Activated T-helper 17 cell treated with anti-CD3 and anti-CD28 coated beads, Interleukin-2, amount 50 U/mL, for 72 hours (primary cell): ENCODE measurements at places on chromosomes 7 and 10. TPM values are rescaled to one million over a fixed set of nuclear protein-coding genes. Genes with fewer than 3 reads are reported as not detected.

GRCh38 chr7:44797329-44798258, 1.1 kb downstream of the PPIA start:
- peak; percentile 57 for ATAC-seq

The GRID2IP gene
- 0.26 TPM for total RNA-seq

DNA sequence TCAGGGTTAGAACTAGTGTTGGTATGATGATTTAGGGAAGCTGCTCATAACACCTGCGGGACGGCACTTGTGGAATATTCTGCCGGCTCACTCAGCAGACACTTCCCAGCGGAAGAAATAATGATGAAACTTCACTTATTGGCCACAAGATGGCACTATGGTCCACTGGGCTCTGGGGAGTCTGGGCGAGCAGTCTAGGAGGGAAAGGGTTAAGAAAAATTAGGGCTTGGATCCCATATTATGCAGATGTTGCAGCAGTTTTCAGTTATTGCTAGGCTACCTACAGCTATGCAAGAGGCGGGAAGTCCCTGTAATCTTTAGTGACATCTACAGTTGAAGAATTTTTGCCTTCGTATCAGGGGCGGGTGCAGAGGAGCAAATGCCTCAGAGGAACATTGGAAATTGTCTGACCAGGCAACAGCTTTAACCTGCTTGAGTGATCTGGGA, 238.7 kb upstream of the PRSS58 start:
- peak; percentile 49 for ATAC-seq

DNA sequence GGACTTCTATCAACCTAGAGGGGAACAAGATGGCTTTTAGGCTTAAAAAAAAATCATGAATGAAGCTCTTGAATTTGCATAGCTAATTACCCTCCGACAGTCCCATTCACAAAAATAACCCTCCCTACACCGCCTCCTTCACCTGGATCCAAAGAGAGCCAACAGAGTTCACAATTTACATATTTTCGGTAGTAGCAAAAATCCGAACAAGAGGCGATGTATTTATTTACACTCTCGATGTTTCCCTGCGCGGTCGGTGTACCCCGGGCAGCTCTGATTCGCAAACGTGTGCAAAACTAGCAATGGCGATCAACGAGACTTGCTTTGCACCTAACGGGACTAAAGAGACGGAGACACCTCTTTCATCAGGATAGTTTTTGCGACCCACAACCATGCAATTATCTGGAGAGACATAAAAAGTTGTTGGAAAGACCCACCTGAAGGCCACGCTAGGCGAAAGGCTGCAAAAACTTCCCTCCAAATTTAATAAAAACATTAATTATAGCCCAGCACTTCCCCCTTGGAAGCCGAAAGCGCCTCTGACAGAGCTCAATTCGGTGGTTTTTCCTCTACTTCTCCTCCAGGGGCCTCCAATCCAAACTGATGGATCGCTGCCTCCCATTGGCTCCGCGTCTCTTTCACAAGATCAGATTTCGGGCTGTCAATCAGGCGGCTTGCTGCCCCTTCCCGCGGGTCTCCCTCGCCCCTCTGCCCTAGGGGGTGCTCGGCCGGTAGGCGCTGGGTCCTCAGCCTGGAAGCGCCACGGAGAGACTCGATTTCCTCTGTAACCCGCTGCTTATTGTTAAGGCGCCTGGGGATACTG, at the start of gene ETV1:
Gene ETV1 (minus strand): TSS at position 541 of the 823 bp plus-strand sequence. CDS start 614 bp downstream, outside the sequence.
- ATAC-seq, result no peak

DNA sequence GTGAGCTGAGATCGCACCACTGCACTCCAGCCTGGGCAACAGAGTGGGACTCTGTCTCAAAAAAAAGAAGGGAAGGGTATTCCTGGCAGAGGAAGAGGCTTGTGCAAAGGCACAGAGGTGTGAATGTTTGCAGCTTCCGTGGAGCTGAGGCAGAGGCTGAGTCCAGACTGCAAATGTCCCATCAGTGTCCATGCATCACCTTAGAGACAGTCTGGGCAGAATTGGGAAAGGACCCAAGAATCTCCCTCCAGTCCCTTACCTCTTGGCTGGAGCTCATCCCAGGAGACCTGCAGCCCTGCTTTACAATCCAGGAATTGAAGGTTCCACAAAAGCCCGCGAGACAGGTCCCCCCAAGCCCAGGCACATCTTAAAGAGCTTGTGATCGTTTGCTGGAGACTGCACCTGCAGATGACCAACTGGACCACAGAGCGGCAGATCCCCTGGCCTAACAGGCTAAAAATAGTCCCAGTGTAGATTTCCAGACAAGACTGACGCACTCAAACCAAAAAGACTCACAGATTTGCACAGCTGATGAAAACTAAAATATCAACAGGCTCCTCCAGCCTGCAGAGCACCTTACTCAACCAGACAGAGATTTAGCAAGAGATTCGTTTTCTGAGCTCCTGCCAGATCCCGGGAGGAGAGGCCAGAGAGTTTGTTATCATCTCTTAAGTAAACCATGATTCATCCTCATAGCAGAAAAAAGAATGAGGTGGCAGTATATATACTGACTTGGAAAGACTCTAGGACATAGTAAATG, 22.9 kb upstream of the NANOS1 start:
- ATAC-seq, result no peak

DNA sequence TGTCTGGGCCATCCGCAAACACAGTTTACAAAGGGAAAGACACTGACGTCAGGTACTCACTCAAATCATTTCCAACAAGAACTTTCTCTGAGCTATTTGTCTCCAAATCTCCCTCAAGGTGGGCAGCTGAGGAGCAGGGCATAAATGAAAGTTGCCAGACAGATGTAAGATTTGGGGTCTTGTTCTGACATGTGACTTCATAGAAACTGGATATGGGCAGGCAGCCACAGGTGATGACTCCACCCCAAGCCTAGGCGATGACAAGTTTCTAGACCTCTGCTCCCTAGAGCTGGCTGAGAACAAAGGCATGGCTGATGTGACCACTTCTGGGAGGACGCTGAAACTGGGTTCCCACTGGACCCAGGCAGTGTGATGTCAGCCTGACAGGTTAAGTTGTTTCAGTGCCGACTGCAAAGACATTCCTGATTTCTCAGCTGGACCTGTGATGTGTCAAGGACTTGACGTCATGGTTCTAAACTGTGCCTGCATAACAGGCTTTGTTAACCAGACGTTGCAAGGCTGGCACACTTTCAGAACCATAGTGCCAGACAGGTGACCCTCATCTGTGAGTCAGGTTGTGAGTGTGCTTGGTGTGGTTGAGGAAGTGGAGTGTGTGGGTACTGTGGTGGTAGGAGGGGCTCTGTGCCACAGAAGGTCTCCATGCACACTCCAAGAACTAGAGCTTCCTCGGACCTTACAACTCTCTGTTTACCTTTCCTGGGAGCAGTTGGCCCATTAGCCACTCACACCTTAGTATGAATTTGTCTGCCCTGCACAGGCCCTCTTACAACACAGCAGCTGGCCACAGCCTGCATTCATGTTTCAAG, 39.9 kb upstream of the EBF3 start:
- no peak for ATAC-seq

GRCh38 chr7:47024991-47025390, 556.9 kb downstream of the TNS3 start:
- no peak for ATAC-seq

DNA sequence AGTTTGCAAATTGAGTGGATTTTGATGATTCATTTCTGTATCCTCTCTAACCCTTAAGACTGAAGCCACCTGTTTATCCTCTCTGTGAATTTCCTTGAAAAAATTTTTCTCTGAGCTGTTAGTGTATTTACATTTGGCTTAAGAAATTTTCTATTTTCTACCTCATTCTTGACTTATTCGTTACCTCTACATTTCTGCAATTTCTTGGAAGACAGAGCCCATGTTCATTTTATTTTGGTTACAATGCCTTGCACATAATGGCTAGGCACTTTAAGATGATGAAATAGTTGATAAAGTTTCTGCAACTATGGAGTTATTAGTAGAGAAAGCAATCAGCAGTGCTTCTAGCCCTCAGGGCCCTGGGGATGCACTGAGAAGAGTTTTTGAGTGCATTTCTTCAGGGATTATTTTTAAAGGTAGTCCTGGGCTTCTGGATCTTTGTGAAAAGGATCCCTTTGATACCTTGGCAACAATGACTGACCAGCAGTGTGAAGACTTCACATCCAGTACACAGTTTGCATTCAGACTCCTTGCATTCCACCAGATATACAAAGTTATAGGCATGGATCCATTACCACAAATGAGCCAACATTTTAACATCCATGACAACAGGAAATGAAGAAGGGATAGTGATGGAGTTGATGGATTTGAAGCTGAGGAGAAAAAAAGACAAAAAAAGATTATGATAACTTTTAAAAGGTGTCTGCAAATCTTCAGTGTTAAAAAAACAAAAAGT, 68.2 kb downstream of the CH25H start:
- no peak for ATAC-seq

- ATAC-seq, result no peak
Observed at GRCh38 chr7:112880818-112881418, 90.7 kb upstream of the TMEM168 start.

The CDC14C gene
- not detected for total RNA-seq

GRCh38 chr7:103851357-103851756, 138.1 kb downstream of the RELN start:
- no peak for ATAC-seq
